Iris pigment epithelial cell (primary cell): ENCODE measurements at places on chromosomes 13 and 19.
A peak's percentile ranks its signal among the peaks of the same experiment; 100 is the strongest.

DNA sequence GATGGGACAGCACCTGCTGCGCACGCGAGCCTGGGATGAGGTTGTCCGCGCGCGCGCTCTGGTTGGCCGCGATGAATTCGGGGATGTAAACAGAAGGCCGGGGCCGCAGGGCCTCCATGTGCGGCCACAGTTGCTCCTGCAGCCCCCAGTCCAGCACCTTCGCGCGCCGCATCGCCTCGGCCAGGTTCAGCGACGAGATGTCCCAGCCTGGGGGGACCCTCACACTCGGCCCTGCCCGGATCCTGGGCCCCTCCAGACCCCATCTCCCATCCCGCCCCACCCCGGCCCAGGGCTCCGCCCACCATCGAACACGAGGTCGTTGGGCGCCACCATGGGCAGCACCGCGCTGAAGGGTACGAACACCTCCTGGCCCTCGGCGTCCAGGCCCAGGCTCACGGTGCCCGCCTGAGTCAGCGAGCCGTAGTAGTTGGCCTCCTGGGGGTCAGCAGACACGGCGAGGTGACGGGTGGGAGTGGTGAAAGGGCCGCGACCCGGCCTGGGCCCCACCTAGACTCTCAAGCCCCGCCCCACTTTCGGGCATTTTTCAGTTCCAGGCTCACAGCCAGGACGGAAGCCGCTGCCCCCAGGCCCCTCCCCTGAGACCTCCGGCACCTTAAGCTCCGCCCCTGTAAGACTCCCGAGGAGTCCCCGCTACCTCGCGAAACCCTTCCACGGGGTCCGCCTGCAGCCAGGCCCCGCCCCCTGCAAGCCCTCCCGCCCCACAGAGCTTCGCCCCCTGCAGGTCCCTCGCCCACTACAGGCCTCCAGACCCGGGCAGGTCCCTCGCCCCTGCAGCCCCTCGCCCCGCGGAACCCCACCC lies 1.1 kb downstream of the ISYNA1 start:
- peak; percentile 91 for DNase-seq

DNA sequence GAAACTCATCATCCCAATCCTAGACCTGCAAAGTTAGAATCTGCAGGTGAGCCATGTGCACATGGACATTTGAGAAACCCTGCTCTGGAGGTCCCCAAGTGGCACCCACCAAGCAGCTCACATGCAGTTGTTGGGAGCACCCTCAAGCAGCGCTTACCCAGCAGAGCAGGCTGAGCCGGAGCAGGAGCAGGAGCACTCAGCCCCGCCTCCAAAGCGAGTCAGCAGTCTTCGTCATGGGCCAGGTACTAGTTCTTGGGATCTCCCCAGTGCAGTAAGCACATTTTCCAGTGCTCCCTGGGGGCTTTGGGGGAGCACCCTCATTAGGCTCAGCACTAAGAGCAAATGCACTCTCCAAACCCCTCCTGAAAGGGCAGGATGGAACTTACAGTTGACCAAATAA lies 572.7 kb downstream of the IRS2 start:
- DNase-seq: no peak

- DNase-seq: peak; percentile 34
Measured at GRCh38 chr13:67229481-67230403, at the start of gene PCDH9. Gene PCDH9 (minus strand): TSS chr13:67230336. CDS start chr13:67228440, 1,896 bp downstream.

DNA sequence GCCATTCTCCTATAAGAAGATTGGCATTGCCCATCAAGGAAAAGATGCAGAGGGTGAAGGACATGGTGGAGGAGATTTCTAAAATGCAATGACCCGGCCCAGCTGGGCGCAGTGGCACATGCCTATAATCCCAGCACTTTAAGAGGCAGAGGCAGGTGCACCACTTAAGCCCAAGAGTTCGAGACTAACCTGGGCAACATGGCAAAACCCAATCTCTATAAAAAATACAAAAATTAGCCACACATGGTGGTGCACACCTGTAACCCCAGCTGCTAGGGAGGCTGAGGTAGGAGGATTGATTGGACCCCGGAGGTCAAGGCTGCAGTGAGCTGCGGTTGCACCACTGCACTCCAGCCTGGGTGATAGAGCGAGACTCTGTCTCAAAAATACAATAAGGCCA lies 331.8 kb downstream of the FOXO1 start:
- DNase-seq: no peak

GRCh38 chr13:48231080-48231479 lies 1.9 kb upstream of the ITM2B start:
- DNase-seq: peak; percentile 18

DNA sequence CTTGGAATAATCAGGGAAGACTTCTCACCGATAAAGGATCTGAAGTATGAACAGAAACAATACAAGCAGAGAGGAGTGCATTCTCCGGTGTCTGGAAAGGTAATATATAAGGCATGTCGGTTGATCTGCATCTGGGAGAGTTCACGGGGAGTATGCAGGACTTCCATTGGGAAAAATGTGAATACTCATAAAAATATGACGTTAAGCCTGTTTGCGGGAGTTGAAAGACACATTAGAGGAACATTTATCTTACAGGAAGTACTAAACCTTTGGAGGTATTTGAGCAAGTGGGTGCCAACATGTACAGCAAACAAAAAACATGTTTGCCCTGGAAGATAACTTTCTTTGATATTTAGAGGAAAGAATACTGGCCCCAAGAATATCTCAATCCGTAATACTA lies 286.8 kb downstream of the SLITRK6 start:
- no peak for DNase-seq

- DNase-seq: peak; percentile 68
Measured at GRCh38 chr19:4375164-4376027, 25.0 kb downstream of the SH3GL1 start.

DNA sequence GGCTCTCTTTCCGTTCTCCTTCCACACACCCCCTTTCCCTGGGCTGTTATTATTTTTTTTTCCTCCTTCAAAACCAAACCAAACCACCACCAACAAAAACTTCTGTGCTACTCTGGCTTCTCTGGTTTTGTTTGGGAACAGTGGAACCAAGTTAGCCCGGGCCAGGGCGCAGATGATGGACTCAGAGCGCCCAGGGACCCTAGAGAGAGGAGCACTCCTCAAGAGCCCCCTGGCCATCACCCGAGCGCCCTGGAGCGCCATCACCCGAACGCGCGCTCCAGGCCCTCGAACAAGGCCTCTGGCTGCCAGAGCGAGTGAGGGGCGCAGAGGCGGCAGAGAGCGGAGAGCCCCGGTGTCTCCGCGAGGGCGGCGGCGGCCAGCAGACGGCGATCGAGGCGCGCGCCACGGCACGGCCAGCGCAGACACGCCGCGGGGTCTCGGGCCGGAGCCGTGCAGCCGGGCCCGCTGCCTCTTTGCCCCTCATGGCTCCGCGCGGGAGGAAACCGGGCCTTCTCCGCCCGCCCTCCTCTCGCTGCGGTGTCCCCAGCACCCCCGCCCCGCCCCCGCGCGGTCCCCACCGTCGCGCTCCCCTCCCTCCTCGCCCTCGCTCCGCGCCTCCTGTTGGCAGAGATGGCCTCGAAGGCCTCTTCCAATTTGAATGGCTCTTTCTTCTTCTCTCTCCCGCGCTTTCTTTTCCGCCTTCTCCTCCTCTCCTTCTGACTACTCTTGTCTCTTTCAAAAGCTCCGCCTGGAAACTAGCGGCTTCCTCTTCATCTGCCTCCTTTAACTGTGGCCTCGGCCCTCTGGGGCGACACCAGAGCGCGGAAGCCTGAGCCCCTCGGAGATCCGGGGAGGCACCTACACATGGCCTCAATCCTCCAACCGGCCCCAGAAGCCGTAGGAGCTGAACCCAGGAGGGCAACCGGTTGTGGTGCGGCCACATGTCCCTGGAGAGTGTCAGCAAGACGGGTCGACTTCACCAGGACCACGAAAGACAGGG lies 4.1 kb upstream of the SOX1 start:
- no peak for DNase-seq

- no peak for DNase-seq
Measured at GRCh38 chr13:21304256-21304655, 127.8 kb downstream of the MRPL57 start.

- DNase-seq: no peak
Measured at GRCh38 chr19:12975221-12975741, 5.9 kb downstream of the DAND5 start.

GRCh38 chr19:55621673-55622231 lies 2.6 kb downstream of the ZNF784 start:
- DNase-seq: no peak

DNA sequence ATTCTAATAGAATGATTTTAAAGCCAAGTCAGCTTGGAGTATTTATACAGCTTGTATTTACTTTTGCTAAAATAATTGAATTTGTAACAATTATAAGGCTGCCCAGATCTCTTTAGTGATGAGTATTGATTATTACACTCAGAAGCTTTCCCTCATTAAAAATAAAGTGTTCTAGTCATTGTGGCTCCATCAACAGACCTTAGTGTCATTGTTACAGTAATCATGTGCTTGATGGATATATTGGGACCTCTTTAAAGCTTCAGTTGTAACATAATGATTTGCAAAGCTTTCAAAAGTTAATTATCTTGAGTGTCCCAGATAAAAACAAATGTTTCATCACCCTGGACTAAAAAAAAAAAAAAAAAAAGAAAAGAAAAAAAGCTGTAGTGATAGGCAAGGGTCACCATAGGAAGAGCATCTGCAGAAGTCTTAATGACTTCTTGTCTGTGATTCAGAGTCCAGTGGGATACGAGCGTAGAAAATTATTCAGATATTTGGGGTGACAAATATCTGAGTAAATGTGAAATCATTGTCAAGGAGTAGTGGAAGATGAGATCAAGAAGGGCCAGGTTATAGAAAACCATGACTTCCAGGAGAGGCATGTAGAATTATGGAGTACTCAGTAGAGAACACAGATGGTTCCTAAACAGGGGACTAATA lies 369.6 kb downstream of the DCT start:
- no peak for DNase-seq

DNA sequence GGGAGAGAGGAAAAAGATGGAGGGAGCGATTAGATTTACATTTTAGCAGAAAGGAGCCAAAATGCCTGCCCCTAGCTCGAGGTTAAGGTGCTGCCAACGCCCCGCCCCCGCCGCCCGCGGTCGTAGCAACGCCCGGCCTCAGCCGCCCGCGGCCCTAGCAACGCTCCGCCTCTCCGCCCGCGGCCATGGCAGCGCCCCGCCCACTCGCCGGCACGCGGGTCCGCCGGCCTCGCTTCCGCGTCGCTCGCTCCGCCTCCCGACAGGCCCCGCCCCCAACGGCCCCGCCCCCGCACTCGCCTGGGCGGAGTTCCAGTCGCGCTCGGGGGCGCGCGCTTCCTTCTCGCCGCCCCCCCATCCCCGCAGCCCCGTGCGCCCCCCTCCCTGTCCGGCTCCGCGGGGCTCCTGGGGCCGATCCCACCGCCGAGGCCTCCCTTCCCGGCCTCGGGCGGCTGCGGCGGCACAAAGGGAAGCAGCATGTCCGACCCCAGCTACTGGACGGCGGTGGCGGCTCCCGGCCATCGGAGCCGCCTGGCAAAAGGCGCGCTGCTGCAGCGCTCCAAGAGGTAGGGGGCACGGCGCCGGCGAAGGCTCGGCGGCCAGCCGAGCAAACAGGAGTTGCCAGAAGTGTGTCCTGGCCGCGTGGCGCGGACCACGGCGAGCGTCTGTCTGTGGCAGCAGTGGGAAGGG lies 20.3 kb downstream of the MAST3 start:
- peak; percentile 77 for DNase-seq

GRCh38 chr13:114108894-114109293 lies 23.5 kb downstream of the RASA3 start:
- no peak for DNase-seq

GRCh38 chr13:73303851-73304250 lies 245.0 kb downstream of the KLF5 start:
- DNase-seq: peak; percentile 53

GRCh38 chr13:59562924-59563323 lies 600.8 kb downstream of the DIAPH3 start:
- peak; percentile 8 for DNase-seq

DNA sequence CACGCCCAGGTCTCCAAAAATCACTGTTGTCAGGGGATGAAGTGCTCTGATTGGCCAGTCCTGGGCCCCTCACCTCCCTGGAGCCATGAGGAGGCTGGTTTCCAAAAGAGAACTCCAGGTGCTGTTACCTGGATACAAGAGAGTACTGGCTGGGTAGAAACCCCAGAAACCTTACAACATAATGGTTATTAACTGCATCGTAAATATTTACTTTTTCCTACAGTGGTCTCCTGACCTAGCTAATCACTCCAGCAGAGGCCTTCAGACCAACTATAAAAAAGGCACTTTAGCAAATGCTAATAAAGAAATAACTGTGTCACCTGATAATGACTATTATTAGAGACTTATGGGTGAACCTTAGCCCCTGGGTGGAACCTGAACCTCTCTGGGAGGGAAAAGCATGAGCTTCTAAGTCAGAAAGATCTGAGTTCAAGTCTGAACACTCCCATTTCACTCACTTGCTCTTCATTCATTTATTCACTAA lies 1.5 kb upstream of the IGSF23 start:
- DNase-seq: no peak

DNA sequence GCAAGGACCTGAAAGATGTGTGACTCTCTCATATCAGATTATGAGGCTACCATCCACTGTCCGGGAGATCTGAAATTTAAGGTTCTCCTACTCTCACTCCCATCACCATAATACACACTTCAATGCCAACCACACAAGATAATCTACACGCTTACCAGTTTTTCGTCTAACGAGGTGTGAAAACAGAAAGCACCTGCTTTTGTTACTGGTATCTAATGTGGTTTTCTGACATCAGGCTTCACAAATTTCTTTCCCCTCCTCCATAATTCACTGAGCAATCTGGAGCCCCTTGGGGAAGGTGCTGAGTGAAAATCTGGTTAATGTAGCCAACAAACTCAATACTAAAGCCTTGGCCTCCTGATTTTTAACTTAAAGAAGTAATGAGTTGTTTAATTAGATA lies 10.1 kb upstream of the LRCH1 start:
- DNase-seq: no peak

- peak; percentile 92 for DNase-seq
Measured at GRCh38 chr13:97274829-97275649, 52.9 kb downstream of the MBNL2 start.

DNA sequence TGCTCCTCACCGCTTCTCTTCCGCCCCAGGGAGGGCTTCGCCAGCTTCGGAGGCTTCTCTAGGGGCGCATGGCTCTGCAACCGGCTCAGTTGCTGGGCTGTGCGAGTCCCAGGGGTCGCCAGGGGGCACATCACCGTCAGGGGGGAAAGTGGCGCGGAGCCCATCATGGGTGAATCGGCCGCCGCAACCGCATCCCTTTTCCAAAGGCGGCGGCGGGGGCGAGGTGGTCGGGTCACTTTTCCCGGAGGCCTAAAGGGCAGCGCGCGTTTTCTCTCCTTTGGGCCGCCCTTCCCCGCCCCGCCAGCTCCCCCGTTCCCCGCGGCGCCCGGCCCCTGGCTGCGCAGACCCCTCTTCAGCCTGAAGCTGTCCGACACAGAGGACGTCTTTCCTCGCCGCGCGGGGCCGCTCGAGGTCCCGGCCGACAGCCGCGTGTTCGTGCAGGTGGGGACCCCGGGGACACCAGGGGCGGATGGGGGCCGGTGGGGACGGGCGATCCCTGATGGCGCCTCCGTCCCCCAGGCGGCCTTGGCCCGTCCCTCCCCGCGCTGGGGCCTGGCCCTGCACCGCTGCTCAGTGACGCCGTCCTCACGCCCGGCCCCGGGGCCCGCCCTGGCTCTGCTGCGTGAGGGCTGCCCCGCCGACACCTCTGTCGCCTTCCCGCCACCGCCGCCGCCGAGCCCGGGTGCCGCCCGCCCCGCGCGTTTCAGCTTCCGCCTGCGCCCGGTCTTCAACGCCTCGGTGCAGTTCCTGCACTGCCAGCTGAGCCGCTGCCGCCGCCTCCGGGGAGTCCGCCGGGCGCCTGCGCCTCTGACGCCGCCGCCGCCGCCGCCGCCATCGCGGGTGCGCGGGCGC lies 1.7 kb downstream of the TGFBR3L start:
- DNase-seq: no peak
